Activated T-cell treated with anti-CD3 and anti-CD28 coated beads, Interleukin-2, amount 50 U/mL, for 1 hour (primary cell): ENCODE measurements at places on chromosomes 3 and 15.

DNA sequence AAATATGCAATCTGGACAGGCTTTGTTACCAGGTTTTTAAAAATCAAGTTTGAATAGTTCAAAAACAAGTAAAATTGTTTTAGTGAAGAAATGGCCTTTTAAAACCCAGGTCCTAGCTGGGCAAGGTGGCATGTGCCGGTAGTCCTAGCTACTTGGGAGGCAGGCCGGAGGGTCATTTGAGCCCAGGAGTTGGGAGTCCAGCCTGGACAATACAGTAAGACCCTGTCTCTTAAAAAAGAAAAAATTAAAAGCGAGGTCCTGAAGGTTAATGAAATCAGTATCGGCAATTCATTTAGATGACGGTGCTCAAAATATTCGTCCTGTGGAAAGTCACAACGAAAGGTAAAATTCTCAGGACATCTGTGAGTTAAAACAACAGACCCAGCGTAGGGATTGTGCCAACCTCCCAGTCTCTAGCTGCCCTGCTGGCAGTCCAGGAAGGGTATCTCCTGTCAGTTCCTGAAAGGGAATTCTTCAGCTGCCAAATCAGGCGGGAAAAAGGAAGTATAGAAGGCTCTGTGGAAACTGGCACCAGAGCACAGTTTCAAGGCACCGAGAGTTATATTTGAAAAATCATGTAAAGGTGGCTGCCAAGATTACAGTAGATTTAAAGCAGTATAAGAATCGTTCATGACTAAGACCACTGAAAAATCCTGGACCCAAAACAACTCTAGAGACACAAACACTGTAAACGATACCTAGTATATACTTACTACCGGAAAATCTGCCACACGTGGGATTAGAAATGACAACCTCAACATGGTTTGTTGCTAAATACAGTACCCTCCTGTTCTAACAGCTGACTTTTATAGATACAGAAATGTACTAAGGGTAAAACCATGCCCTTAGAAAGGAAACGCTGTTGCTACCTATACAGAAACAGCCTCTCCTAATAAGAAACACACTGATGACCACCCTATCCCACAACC, 1.2 kb upstream of the ABHD17C start:
- no peak for DNase-seq

GRCh38 chr3:171347301-171348039, 112.7 kb downstream of the TNIK start:
- DNase-seq: no peak

DNA sequence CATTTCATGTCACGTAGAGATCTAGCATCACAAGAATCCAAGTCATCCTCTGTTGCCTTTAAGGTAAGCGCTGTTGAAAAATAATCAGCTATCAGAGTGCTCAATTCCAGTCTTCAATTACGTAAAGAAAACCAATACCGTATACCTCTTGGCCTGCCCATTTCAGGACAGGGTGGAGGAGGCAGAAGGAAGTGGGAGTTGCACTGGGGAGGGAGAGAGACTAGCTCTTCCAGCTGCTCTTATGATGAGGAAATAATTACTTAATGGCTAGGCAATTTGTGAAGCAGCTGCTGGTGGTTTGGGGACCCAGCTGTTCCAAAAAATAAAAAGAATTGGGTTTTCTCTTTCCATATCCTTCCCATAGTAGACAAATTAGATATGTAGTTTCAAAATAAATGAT, 365.8 kb upstream of the MCTP2 start:
- DNase-seq: no peak

DNA sequence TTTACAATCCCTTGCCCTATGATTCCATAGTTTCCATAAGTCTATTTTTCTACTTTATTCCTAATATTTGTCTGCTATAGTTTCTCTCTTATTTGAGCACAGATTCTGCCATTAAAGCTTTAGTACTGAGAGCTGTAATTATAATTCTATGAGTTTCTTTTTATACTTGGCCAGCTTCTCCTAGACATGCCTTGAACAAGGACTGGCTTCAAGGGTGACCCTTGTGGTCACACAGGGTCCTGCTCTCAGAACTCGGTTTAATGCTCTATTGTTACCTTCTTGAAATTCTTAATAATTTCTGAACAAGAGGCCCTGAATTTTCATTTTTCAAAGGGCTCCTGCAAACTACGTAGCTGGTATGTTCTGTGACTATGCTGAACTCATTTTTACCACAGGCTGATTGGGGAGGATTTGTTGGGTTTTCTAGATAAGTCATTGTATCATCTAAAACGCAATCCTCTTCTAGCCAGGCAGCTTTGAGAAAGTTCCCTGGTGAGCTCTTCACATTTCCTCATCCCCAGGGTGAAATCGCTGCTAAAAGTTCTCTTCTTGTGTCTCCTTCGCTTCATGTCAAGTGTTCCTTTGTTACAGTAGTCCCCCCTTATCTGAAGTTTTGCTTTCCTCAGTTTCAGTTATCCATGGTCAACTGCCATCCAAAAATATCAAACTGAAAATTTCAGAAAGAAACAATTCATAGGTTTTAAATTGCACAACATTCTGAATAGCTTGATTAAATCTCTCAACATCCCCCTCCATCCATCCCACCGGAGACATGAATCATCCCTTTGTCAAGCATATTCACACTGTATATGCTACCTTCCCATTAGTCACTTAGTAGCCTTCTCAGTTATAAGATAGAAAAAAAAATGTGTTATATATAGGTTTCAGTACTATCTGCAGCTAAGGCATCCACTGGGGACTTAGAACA, 12.6 kb upstream of the PLCL2 start:
- DNase-seq: no peak

DNA sequence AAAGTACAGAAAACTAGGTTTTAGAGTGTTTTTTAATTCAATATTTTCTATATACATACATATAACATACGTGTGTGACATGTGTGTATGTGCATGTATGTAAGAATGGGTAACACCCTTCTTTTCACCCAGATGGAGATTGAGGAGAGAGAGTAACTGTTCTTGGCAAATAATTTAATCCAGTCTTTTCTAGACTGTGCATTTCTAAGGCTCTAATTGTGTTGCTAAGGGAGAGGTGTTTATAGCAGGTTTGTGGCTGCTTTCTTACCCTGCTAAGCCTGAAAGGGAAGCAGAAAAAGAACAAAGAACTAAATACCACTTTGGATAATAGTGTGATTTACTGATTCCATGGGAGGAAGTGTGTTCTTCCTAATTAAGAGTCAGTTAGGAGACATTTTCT, 46.0 kb upstream of the ALDH1L1 start:
- DNase-seq: no peak

GRCh38 chr3:179949412-179949811, 87.3 kb downstream of the PEX5L start:
- DNase-seq: no peak

DNA sequence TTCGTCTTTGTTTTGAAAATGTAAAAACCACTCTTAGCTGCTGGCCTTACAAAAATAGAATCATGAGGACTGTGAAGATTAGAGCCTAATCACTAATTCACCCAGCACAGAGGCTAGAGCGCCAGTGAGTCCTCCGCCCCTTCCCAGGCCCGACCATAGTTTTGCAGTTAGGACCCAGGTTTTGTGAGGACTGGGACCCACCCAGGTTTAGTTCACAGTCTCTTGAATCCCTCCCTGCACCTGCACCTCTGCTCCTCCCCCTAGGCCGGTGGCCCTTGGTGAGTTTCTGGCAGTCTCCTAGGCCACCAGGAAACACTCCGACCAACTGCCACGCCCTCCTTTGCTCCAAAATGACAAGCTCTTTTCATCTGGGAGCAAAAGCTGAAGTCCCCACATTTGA, 136.0 kb upstream of the CCDC54 start:
- DNase-seq: no peak

- no peak for DNase-seq
These were observed 5.8 kb downstream of the CELSR3 start for GRCh38 chr3:48656841-48657281.

- DNase-seq: no peak
These were observed 249.4 kb downstream of the LPP start for GRCh38 chr3:188403404-188403803.

GRCh38 chr15:27398631-27399161, 427.7 kb downstream of the GABRG3 start:
- no peak for DNase-seq

GRCh38 chr15:70613271-70613670, 150.1 kb downstream of the UACA start:
- no peak for DNase-seq

DNA sequence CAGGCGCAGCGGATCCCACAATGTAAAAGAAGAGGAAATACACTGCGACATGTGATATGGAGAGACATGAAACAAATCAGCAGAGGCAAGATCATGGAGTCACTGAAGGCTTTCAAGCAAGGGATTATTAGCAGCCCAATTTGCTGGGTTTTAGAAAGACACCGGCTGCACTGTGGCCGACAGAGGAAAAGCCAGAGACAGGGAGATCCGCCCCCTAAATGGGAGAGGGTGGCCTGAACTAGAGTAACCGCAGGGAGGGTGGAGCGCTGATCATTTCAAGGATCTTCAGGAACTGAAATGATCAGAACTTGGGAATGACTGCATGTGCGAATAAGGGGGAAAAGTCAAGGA, 612 bp upstream of the C15orf40 start:
- no peak for DNase-seq

- no peak for DNase-seq
These were observed 111.8 kb downstream of the GABRB3 start for GRCh38 chr15:26661107-26661506.

DNA sequence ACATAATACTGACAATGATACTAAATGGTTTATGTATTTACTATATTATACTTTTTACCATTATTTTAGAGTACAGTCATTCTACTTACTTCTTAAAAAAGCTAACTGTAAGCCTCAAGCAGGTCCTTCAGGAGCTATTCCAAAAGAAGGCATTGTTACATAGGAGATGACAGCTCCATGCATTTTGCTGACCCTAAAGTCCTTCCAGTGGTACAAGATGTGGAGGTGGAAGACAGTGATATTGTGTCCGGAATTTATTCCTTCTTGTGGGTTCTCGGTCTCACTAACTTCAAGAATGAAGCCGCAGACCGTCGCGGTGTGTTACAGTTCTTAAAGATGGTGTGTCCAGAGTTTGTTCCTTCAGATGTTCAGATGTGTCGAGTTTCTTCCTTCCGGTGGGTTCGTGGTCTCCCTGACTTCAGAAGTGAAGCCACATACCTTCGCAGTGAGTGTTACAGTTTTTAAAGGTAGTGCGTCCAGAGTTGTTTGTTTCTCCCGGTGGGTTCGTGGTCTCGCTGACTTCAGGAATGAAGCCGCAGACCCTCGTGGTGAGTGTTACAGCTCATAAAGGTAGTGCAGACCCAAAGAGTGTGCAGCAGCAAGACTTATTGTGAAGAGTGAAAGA, 20.9 kb downstream of the AVEN start:
- peak; percentile 21 for DNase-seq

- DNase-seq: no peak
These were observed 1239.2 kb downstream of the NSUN3 start for GRCh38 chr3:95302044-95302443.

DNA sequence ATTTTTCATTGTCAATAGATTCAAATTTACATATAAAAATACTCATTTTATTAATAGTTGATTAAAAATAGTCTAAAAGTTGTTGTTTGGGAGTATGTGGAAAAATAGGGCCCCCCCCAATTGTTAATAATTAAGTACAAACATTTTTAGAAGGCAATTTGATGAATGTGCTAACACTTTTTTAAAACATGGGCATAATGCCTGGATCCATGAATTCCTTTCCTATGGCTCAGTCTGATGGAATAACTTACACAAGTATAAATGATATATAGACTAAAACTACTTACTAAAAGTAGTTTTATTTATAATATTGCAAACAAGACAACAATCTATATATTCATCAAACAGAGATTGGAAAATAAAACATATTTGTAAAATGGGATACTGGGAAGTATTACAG, 247.2 kb upstream of the LRRN1 start:
- no peak for DNase-seq

DNA sequence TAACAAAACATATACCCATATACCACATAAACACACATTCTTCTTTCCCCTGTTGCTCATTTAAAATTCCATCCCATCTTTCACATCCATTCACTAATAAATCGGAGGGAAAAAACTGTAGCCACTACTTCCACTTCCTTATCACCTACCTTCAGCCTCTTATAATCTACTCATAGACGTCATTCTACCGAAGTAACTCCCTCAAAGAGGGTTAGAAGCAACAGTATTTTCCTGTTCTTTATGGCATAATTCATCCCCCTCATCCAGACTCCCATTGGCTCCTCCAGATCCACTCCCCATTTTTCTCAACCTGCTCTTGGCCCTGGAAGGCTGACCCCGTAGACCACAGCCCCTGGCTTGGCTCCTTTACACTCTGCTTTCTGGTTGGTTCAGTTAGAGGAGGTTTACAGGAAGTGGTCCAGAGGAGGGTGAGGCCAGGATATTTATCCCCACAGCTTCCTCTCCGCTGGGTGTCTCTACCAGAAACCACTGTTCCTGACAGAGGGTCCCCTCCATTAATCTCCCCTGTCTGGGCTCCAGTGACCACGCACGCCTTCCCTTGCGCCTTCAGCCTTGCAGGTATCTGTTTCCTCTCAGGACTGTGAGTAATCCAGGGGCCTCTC, 46.3 kb downstream of the FMN1 start:
- no peak for DNase-seq

DNA sequence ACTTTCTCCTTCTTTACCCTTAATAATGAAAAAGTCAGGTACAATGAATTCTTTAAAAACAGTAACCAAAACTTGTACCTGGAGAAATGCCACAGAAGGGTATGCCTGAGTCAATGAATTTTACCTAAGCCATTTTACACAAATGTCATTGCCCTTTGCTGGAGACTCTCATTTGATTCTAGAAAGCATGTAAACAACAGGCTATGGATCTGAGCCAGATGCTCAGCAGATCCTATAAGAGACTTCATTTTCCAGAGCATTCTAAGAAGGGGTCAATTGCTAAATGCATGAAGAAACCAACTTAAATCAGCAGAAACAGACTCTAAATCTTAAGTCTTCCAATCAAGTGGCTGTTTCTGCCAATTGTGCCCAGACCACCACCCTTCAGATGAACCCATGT, 83.8 kb upstream of the GALNT15 start:
- DNase-seq: no peak

DNA sequence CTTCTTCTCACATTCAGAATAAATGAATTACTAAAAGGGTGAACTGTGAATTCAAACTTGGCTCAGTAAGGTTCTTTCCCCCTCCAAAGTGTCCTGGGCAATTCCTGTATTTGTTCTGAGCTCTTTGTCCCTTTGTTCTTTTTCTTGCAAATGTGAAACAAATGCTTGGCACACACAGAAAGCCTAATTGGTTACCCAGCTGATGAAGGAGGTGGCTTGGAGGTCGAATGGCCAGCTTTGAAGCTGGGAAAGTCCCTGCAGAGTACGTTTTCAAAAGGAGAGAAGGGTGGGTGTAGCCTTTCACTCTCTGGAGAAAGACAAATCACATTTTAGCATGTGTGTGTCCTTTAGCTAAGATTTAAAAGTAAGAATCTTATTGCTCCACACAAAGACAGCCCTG, 154.4 kb downstream of the PEX5L start:
- DNase-seq: no peak

- DNase-seq: no peak
These were observed 109.4 kb upstream of the AGTR1 start for GRCh38 chr3:148588291-148588690.

DNA sequence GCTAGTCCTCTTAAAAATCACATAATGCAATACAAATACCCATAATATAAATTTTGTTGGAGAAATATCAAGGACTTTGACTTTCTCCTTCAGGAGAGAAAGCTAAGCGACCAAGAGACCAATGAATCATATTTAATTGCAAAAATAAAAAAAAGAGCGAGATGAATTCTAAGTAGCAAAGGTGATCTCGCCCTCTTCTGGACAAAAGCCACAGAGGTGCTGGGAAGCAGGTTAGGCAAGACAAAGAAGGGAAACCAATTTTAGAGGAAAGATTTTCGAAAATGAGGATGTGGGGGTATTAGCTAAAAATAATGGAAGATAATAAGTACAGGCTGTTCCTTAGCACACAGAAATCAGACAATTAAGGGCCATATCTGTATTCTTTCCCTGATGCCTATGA, 111.4 kb upstream of the PLAAT1 start:
- DNase-seq: no peak
